ENCODE measurements at places on chromosomes 6 and 20.
A peak's percentile ranks its signal among the peaks of the same experiment; 100 is the strongest.

- no peak for DNase-seq
These were observed 43.4 kb downstream of the SLC22A2 start for GRCh38 chr6:160215232-160215631.

- no peak for DNase-seq
These were observed 33.9 kb downstream of the ADTRP start for GRCh38 chr6:11744753-11745152.

GRCh38 chr20:3021777-3022176 is 21.6 kb upstream of the GNRH2 start:
- no peak for DNase-seq

DNA sequence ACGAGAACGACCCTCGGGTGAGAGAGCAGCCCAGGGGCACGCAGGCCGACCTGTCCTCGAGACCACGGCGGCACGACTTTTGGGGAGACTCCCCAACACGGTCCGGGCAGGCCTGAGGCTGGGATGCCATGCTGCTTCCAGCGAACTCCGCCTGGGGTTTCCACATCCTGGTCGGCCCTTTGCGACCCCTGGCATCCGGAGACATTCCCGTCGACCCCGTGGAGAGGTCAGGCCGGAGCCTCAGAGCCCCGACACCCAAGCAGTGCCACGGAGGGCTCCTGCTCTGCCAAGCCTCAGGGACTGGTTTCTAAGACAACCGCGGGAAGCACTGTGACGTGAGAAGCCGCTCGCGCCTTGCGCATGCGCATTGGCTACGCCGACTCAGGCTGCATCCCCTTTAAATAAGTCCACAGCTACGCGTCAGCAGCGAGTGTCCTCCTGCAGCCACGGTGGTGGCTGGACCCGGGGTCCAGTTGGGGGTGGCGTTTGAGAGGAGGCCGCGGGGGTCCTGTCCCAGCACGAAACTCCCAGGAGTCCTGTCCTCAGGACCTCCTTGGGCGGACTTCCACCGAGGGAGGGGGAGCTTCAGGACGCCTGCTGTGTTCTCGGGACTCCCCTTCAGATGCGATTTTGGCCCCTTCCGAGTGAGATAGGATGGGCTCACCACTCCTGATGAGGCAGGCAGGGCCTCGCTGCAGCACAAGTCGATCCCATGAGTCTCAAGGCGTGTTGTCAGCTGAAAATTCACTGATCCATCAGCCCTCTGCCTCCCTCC is 1089.3 kb upstream of the DEFB115 start:
- no peak for DNase-seq

- no peak for DNase-seq
These were observed 9.5 kb upstream of the ATRN start for GRCh38 chr20:3461211-3461771.

DNA sequence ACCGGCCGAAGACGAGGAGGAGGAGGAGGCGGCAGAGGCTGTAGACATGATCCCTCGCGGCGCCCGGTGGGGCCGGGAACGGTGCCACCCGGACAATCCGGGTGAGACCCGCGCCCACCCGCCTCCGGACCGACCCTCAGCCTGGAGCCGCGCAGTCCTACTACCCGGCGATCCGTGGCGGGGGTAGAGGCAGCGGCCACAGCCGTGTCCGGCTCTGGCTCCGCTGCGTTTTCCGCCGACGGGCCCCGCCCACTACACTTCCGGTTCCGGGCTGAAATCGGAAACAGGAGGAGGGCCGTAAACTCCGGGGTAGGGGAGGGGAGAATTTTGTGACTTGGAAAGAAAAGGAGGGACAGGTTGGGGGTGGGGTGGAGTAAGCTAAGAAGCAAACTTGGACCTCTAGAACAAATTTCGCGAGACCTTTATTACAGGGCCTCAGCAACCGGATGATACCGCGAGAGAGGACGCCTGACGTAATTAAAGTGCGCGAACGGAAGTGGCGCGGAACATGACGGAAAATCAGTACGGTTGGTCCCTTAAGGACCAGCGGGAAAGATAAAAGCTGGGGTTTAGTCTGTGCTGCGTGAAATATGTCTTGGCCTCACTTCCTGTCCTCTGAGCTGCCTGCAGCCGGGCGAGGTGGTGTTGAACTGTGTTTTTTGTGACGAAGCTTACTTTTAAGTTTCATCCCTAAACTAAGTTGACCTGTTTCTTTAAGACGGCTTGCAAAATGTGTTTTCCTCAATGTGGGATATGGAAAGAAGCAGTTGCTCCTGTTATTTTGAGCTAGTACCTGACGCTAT is at the start of gene MAP3K7:
Gene MAP3K7 (minus strand): TSS at position 237 of the 803 bp plus-strand sequence. CDS start 189 bp downstream, at position 48.
- DNase-seq: peak; percentile 93

- no peak for DNase-seq
These were observed 351.2 kb downstream of the CDC5L start for GRCh38 chr6:44738601-44739146.

GRCh38 chr6:139967497-139967896 is 593.0 kb upstream of the CITED2 start:
- DNase-seq: no peak

GRCh38 chr6:139679516-139680179 is 305.2 kb upstream of the CITED2 start:
- DNase-seq: no peak

DNA sequence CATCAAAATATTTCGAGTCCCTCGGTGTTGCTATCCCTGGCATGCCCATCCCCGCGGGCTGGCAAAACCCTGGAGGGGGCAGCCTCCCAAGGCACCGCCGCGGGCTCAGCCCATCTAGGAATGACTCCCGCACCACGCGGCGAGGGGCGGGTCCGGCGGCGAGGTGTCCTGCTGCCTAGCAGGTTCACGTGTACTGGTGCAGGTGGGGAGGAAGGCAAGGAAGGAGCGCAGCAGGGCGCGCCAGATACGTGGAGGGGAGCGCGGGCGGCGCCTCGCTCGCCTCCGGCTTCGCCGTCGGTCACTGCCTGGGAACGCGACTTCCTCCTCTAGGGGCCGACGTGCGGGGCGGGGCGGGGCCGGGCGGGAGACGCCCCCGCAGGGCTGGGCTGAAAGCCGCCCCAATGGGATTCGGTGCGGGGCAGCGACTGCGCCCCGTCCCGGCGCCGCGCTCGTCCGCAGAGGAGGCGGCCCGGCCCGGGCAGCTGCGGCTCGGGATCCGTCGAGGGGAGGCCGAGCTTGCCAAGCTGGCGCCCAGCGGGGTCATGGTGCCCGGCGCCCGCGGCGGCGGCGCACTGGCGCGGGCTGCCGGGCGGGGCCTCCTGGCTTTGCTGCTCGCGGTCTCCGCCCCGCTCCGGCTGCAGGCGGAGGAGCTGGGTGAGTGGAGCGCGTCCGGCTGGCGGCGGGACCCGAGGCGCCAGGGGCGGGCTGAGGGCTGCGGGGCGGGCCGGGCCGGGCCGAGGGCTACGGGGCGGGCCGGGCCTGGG is at the start of gene DCBLD1:
Gene DCBLD1 (plus strand): TSS at position 435 of the 764 bp plus-strand sequence. CDS start 108 bp downstream, at position 543.
- DNase-seq: no peak

- no peak for DNase-seq
These were observed 8.7 kb upstream of the RPS21 start for GRCh38 chr20:62378215-62378614.

- DNase-seq: no peak
These were observed 834.0 kb downstream of the MAFB start for GRCh38 chr20:39855056-39855455.

GRCh38 chr6:41935685-41936072 is 5.9 kb downstream of the CCND3 start:
- no peak for DNase-seq

- DNase-seq: no peak
These were observed 182.1 kb downstream of the UTRN start for GRCh38 chr6:144467172-144467762.

GRCh38 chr6:104955491-104955890 is 1.4 kb upstream of the LIN28B start:
- DNase-seq: no peak

DNA sequence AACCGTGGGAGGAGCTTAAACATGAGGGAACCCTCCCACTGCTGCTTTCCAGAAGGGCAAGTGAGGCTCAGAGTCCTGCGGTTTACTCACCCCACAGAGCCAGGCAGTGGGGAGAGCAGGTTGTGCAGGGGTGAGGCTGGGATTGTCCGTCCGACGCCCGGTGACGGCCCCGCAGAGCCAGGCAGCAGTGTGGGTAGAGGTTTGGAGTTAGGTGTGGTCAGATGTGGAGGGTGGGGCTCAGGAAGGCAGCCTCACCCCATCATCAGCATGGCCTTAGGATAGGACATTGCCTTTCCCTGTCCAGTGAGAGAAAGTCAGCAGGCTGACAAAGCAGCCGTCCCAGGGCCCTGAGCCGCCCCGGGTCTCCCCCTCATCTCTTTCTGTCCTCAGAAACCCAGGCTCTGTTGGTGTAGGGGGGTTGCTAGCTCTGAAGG is 234.6 kb downstream of the DLL1 start:
- no peak for DNase-seq

DNA sequence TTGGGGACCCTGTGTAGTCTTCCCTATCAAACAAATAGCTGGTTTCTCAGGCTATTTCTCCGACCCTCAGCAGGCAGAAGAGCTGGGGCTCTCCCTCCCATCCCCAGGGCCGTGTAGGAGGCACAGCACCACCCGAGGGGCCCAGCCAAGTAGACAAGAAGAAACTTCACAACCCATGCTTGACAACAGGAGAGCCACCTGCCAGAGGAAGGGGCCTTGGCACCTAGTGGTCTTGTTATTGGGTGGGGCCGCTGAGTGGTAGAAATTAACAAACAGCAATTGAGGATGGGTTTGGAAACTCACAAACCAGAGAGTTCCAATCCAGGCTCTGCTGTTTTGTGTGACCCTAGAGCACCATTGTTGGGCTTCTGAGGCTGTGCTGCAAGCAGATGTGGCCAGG is 108.5 kb upstream of the CHD6 start:
- no peak for DNase-seq

- DNase-seq: no peak
These were observed 13.2 kb downstream of the RNF146 start for GRCh38 chr6:127279815-127280214.

All from activated CD8-positive, alpha-beta memory T cell treated with anti-CD3 and anti-CD28 coated beads for 4 hours (primary cell).